Central memory CD8-positive, alpha-beta T cell (primary cell): ENCODE measurements at places on chromosomes 4 and X.

DNA sequence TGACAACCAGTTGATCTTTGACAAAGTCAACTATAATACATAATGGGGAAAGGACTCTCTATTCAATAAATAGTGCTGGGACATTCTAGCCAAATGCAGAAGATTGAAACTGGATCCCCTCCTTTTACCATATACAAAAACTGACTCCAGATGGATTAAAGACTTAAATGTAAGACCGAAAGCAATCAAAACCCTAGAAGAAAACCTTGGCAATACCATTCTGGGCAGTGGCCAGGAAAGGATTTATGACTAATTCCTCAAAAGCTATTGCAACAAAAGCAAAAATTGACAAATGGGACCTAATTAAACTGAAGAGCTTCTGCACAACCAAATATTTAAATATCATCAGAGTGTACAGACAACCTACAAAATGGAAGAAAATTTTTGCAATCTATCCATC, 185.1 kb downstream of the NPNT start:
- H3K27me3 ChIP-seq: no peaks in the 10 kb centered on the region
- peaks cover 7% of the 10 kb centered on the region for H3K36me3 ChIP-seq
- no peaks in the 10 kb centered on the region for H3K4me1 ChIP-seq
- no peak for DNase-seq

- no peak overlapping the region for H3K4me3 ChIP-seq
- no peak overlapping the region for H3K27ac ChIP-seq
- peaks cover 44% of the 10 kb centered on the region for H3K36me3 ChIP-seq
- H3K27me3 ChIP-seq: no peaks in the 10 kb centered on the region
- H3K4me1 ChIP-seq: no peaks in the 10 kb centered on the region
- no peak for DNase-seq
Observed at GRCh38 chr4:42412251-42412650, 15.0 kb downstream of the SHISA3 start.

DNA sequence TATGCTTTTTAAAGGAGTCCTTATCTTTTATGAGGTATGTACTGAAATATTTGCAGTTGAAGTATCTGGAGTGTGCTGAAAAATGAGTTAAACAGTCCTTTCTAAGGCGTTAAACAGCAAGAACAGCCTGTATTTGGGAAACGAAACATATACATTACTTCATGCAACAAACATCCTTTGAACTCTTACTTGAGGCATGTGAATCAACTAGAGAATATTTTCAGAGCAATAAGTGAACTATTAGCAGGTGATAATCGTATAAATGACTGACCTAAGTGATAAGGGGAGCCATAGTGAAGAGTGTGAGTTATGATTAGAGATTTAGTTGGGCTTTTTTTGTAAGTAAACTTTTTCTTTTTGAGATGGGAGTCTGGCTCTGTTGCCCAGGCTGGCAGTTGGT, 45.9 kb upstream of the RHOH start:
- H3K27ac ChIP-seq: no peak overlapping the region
- no peaks in the 10 kb centered on the region for H3K27me3 ChIP-seq
- H3K36me3 ChIP-seq: peaks cover 3% of the 10 kb centered on the region
- DNase-seq: no peak
- peaks cover 15% of the 10 kb centered on the region for H3K4me1 ChIP-seq

GRCh38 chr4:15675356-15675755, 6.3 kb upstream of the FAM200B start:
- H3K36me3 ChIP-seq: peaks cover 3% of the 10 kb centered on the region
- no peak overlapping the region for H3K27ac ChIP-seq
- DNase-seq: no peak
- no peak overlapping the region for H3K4me3 ChIP-seq

- H3K4me3 ChIP-seq: no peak overlapping the region
- no peak for DNase-seq
- H3K27ac ChIP-seq: no peak overlapping the region
- H3K36me3 ChIP-seq: peaks cover 1% of the 10 kb centered on the region
Observed at GRCh38 chr4:24352112-24352511, 232.2 kb downstream of the DHX15 start.

DNA sequence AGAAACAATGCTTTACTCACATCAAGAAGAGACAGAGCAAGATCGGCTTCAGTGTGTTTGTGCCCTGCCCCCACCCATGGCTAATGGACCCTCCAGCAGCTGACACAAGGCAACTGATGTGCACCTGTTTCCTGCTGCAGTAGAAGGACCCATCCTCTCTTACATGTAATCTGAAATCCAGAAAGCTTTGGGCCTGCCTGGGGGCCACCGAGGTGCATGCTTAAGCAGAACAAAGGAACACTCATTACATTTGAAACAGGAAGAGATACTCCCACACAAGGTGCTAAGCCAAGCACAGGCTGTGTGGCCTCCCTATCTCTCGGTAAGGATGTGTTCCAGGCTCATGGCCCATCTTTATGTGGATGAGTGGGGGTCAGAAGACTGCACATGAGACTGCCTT, 338.0 kb downstream of the SPOCK3 start:
- H3K27me3 ChIP-seq: no peaks in the 10 kb centered on the region
- H3K36me3 ChIP-seq: no peaks in the 10 kb centered on the region
- H3K27ac ChIP-seq: no peak overlapping the region
- no peak overlapping the region for H3K4me3 ChIP-seq
- DNase-seq: no peak

DNA sequence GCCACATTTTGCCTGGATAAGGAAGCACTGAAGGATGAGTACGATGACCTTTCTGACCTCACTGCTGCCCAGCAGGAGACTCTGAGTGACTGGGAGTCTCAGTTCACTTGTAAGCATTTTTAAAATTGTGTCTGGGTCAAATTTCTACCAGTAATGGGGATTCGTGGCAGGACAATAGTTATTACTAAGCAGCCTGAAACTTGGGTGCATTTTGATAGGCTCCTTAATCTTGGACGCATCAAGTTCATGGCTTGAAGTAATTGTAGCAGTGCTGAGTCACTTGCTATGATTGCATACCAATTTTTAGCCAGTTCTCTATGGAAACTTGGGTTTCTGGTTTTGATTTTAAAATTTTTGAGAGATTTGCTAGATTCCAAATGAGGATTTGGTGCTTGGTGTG, 4.3 kb downstream of the PGRMC1 start:
- H3K4me3 ChIP-seq: no peak overlapping the region
- H3K4me1 ChIP-seq: peaks cover 26% of the 10 kb centered on the region
- peaks cover 22% of the 10 kb centered on the region for H3K36me3 ChIP-seq

DNA sequence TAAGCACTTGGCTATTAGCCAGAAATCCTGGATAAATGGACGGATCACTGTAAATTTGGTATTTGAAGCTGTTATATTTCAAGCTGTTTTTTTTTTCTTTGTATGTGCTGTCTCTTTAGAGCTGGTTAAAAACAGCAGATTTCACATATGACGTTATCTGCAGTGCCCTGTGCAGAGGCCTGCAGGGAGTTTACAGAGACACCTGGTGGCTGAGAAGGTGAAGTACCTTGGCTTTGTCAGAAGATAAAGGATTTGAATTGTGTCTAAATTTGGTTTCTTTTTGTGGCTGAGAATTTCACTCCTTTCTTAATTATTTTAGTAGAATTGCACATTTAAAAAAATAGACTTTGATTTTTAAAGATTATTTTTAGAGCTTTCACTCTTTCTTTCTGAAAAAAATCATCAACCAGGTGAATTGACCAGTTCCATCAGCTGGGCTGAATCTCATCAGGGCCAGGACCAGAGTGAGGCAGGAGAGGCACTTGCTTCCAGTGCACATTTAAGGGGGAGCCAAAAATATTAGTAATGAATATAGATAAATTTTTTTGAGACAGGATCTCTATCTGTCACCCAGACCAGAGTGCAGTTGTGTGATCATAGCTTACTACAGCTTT, 9.6 kb upstream of the CHRNA9 start:
- DNase-seq: no peak
- no peak overlapping the region for H3K4me3 ChIP-seq
- peaks cover 14% of the 10 kb centered on the region for H3K27me3 ChIP-seq
- no peaks in the 10 kb centered on the region for H3K4me1 ChIP-seq
- H3K27ac ChIP-seq: no peak overlapping the region

GRCh38 chr4:76960014-76960413, 10.5 kb downstream of the SEPTIN11 start:
- DNase-seq: no peak
- no peaks in the 10 kb centered on the region for H3K27me3 ChIP-seq
- H3K4me1 ChIP-seq: peaks cover 28% of the 10 kb centered on the region
- no peak overlapping the region for H3K27ac ChIP-seq
- H3K36me3 ChIP-seq: peaks cover 2% of the 10 kb centered on the region
- H3K4me3 ChIP-seq: no peak overlapping the region
